ENCODE measurements at places on chromosomes 13 and 19.

DNA sequence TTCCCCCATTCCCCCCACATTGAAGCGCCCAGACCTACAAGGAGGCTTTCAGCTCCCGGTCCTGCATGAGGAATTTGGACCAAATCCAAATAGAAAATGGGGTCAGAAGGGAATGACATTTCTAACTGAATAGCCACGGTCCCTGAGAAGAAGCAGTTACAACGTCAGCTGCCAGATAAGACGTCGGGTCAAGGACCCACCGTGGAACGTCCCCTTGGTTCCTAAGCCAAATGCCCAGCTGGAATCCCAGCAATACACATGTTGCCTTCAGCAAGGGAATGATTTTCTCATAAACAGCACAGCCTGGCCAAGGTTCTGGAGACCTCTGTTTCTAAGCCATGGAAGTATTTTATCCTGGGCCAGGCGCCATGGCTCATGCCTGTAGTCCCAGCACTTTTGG is 109.1 kb upstream of the PEG3 start:
- DNase-seq, result no peak

DNA sequence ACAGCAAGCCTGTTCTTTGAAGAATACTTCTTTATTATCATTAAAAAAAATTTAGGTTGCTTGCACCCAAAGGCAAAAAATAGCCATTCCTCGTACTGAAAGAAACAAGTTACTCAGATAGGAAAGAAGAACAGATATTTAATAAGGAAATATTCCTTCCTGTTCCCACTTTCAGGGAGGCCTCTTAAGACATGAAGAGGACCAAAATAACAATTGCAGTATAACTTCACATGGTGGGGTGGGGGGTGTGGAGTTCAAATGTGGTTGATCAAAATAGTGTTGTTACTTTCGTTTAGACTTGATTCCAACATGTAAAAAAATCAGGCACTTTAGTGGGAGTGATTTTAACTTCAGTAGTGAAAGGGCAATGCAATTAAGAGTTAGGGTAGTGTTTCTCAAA is 3.6 kb downstream of the RGCC start:
- DNase-seq, result no peak

DNA sequence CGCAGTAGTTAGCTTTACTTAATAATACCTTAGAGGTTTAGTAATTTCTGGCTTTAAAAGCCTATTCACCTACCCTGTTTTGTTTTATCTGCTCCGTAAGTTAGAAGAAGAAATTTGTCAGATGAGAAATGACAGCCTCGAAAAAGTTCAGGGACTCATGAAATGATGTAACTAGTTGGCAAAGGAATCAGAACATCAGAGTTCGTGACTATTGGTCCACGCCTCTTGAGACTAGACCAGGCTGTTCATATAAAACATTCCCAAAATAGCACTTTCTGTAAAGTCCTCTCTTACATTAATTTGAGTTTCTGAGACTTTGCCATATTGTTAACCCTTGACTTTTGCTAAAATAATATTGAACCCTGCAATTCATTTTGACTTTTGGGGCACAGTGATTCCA is 92.0 kb downstream of the HS6ST3 start:
- no peak for DNase-seq

- no peak for DNase-seq
Measured at GRCh38 chr19:17860331-17860992, 752 bp downstream of the RPL18A start.

GRCh38 chr19:41001243-41001971 is 10.3 kb downstream of the CYP2B6 start:
- DNase-seq, result no peak

- no peak for DNase-seq
Measured at GRCh38 chr13:51825681-51826254, 19.2 kb downstream of the TMEM272 start.

- DNase-seq, result no peak
Measured at GRCh38 chr13:28865149-28865744, 45.1 kb downstream of the MTUS2 start.

DNA sequence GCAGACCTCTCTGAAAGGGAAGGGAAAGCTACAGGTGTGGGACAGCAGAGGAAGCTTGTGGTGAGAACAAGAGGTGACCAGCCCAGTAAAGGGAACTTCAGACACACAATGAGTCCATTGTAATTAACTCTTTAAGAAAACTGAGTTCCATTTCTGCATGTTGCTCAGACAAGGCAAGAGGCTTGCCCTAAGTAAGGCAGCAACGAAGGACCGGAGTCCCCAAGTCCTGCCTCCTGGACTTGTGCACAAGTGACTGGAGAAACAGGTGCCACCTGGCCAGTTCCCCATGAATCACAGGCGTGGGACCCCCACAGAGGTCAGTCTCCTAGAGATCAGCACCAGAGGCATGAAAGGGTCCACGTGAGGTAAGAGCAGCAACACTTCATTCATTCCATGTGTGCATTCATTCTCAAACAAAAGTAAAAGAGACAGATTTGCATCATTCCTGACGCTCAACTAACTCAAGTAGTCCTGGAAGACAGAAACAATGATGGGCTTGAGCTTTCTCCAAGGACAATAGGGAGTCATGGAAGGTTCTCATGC is 14.7 kb upstream of the SIGLEC6 start:
- no peak for DNase-seq

- DNase-seq, result no peak
Measured at GRCh38 chr19:29831041-29831548, 19.3 kb downstream of the CCNE1 start.

Measured in fibroblast of the conjunctiva (primary cell).